ENCODE measurements at places on chromosomes 11 and 22.

- no peak for DNase-seq
These were observed 13.4 kb upstream of the IL17REL start for GRCh38 chr22:50025993-50026392.

- DNase-seq: no peak
These were observed 663 bp upstream of the BUD13 start for GRCh38 chr11:116773203-116774097.

GRCh38 chr11:114219559-114220349 lies 76.4 kb upstream of the NNMT start:
- DNase-seq: no peak

DNA sequence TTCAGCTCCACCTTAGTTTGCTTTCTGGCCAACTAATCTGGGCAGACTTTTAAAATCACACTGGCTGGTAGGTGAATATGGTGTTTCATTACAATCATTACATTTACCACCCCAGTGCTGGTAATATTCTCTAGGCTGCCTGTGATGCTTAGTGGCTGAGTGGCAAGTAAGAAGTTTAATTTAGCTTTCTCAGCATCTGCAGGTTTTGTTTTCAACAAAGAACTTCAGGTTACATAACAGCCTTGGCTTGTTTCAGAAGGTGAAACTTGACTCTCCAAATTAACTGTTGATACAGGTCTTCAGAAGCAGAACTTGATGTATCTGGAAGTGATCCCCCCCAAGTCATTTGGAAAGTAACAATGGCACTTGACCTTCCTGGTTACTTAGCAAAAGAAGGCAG lies 423.3 kb upstream of the CCDC90B start:
- no peak for DNase-seq

- DNase-seq: no peak
These were observed 26.9 kb upstream of the ARFGAP3 start for GRCh38 chr22:42883970-42884369.

All from D721Med (cell line).